ENCODE measurements at places on chromosomes 16 and 17. TPM values are rescaled to one million over a fixed set of nuclear protein-coding genes. Genes with fewer than 3 reads are reported as not detected.

The ELMO3 gene
- 0.97 TPM for total RNA-seq

GRCh38 chr17:68401288-68401687, 56.0 kb downstream of the WIPI1 start:
- no peak for DNase-seq

GRCh38 chr16:2090777-2091546, 43.2 kb downstream of the TSC2 start:
- no peak for DNase-seq

GRCh38 chr17:33596899-33597298, 303.8 kb upstream of the ASIC2 start:
- DNase-seq = no peak

DNA sequence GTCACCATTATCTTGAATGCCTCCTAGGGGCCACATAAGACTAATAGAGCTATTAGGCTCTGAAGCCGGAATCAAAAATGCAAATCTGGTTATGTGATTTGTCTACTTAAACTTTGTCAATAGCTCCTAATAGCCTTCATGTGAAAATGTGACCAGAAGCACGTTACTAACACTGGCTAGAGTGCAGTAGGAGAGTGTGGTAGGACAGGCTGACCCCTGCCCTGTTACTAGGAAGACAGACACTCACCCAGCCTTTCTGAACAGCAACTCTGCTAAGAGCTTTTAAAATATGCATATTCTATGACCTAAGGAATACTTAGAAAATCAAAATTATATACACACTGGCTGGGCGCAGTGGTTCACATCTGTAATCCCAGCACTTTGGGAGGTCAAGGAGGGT, 26.3 kb downstream of the CENPV start:
- DNase-seq = no peak

DNA sequence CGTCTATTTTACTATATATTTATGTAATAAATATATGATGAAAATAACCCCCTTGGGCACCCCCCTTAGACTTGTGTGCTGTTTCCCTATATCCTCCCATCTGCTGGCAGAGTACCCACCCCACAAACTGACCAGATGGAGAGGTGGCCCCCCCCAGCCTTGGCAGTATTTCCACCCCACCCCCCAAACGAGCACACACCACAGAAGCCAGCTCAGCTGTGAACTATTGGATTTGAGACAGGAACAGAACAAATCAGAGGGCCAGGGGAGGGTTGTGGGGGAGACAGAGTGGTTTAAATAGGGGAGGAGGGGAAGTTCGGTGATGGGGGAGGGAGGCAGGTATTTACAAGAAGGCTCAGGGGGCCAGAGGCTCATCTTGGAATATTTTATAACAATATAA, 7.8 kb downstream of the NR1D1 start:
- DNase-seq = no peak

- peak; percentile 35 for DNase-seq
Measured at GRCh38 chr17:61157246-61157886, 242.3 kb upstream of the TBX2 start.

DNA sequence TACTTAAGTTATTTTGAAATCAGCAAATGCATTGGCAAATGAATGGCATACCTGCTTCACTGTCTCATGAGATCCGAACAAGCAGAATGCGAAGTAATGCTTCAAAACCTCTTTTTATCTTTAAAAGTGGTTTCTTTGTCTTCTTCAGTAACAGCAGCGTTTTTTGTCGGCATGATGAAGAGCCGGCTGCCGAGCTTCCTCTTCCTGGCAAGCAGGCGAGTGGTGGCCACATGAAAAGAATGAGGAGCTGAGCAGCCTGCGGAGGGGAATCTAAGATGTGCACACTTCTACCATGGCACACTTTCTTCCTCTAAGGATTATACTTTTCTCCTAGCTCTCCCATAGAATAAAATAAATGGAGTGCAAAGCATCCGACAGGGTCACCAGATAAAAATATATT, 42.4 kb upstream of the AKTIP start:
- no peak for DNase-seq

DNA sequence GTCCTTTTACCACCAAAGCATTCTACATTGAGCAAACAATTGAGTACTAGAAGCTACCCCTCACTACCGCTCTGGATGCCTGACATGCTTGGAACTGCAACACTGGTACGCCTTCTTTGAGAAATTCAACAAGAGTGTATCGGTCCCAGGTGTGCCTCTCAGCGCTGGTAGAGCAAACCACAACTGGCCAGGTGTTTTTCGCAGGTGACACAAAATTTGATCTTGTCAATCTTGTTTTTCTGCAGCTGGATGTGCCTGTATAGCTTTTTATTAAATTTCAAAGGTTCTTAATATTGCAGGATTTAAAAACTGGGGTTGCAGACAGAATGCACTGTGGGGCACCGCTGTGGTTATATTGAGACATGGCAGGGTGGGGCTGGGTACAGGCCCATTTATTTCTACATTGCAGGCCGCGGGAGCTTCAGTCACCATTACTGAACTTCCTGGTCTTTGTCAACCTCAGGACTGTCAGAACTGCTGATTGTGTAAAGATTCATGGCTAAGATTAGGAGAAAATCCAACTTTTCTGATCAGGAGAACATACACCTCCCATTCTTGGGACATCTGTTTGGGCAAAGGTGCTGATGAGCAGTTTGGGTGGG, 4.5 kb upstream of the SNX20 start:
- no peak for DNase-seq

DNA sequence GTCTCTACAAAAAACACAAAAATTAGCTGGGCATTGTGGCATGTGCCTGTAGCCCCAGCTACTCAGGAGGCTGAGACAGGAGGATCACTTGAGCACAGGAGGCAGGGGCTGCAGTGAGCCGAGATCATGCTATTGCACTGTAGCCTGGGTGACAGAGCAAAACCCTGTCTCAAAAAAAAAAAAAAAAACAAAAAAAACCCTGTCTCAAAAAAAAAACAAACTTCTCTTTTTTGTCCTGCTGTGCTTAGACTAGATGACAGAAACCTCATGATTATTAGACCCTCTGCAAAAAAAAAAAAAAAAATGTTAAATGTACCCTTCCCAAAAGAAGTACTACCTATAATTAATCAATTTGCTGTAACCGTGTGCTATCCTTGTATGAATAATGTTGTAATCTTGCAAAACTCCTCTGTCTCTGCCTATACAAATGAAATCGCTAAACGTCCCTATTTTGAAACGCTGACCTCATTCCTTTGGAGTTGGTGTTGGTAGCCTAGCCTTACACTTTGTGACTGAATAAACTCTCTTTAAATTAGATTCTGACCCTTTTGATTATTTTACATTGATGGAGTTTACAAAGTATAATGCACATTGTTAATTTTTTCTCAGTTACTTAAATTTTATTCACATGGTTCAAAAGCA, 13.6 kb upstream of the DHRS7B start:
- no peak for DNase-seq

- DNase-seq = peak; percentile 39
Measured at GRCh38 chr16:1174477-1175357, 21.8 kb downstream of the CACNA1H start.

DNA sequence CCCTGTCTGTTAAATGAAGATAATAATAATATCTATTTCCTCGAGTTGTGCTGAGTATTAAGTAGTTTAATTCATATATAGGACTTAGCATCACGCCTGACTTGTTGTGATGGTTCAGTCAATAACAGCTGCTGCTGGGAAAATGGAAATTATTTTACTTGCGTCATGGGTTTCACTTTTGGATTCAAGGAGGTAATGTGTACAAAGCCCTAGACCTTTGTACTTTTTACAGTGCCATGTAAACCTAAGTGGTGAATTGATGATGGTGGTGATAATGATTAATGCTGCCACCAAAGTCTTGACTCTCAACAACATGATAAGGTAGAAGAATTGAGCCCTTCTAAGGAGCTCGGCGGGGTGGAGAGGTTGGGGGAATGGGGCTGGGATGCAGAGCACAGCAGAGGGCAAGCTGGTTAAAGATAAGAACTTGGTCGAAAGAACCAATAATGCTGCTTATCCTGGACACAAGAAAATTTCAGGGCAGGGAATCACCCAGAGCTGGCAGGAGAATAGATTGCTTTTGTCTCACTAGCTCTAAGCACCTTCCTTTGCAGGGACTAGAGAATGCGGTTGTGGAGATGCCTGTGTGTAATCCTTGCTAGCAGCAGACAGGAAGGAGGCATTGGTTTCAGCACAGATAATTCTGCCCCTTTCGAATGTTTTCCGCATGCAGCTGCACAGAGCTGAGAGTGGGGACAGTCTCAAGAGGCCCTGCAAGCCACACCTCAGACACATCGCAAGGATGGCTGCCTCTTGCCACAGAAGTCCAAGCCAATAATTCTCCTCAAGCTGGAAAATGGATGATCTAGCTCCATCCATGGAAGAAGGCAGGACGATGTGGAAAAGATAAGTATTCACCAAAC, 187.1 kb downstream of the TMEM114 start:
- no peak for DNase-seq

DNA sequence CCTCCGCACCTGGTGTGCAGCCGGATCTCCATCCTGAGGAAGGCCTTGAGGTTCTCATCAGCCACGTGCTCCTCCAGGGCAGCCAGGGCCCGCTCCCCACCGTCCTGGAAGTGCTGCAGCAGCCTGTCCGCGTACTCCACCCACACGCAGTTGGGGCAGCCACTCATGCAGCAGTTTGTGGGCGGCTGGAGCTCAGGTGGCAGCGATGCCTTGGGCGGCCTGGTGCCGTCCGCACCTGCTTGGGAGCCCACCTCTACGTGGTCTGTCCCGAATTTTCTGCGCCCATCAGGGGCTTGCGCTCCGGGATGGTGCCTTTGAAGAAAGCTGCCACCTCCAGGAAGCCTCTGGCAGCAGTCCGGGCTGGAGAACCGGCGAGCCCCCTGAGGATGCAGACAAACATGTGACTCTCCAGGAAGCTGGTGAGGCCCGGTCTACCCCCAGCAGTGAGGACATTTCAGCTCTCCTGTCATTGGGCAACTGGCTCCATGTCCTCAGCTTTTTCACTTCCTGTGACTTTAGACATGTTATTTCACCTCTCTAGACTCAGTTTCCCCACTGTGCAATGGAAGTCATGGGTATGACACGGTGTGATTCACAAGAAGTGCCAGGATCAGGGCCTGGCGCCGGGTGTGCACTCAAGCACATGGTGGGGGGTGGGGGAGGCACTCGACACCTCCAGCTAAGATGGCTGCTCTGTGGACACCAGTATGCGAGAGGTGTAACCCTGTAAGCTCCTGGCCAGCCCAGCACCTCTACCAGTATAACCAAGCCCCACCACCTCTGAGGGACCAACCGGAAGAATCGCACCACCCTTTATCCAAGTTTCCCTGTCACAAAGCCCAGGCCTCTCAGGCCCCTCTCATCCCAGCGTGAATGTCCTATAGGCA, 957 bp downstream of the OXLD1 start:
- peak; percentile 52 for DNase-seq

GRCh38 chr16:53773150-53773846, 69.3 kb downstream of the FTO start:
- peak; percentile 67 for DNase-seq

The TMEM114 gene
- total RNA-seq = not detected

GRCh38 chr17:72399608-72400487, 279.0 kb downstream of the SOX9 start:
- DNase-seq = no peak

- DNase-seq = no peak
Measured at GRCh38 chr17:74824961-74825627, 34.6 kb downstream of the GRIN2C start.

DNA sequence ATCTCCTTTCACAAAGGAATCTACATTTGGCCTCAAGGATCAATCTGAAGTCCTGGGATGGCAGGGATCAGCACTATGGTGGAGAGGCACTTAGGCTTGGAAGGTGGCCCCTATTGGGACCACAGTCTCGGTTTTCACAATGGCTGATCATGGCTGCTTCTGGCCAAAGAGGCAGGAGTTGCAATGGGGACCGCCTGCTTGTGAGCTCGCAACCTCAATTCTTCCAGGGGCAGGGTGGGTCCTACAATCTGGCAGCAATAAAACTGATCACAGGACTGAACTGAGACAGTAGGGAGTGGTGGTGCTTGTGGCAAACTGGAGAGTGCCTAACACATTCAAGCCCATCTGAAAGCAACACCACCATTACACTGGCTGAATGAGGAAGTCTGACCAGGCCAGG, 83.1 kb downstream of the NETO2 start:
- no peak for DNase-seq

The OTOA gene
- total RNA-seq = not detected

DNA sequence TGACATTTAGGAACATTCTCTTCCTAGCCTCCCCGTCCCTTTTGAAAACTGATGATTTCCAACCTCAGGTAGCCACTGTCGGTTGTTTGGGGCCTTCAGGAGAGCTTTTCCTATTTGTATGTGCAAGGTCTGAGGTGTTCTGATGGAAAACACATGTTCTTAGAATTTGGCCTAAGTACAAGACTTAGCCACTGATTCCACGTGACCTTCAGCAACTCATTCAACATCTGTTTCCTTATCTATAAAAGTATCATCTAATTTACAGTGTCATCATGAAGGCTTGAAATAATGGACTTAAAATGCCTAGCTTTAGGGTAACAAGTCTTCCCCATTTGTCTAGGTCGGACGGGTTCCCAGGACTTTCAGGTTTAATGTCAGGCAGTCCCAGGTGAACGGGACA, 259.3 kb downstream of the SOX9 start:
- DNase-seq = no peak

The ANKRD40CL gene
- not detected for total RNA-seq

DNA sequence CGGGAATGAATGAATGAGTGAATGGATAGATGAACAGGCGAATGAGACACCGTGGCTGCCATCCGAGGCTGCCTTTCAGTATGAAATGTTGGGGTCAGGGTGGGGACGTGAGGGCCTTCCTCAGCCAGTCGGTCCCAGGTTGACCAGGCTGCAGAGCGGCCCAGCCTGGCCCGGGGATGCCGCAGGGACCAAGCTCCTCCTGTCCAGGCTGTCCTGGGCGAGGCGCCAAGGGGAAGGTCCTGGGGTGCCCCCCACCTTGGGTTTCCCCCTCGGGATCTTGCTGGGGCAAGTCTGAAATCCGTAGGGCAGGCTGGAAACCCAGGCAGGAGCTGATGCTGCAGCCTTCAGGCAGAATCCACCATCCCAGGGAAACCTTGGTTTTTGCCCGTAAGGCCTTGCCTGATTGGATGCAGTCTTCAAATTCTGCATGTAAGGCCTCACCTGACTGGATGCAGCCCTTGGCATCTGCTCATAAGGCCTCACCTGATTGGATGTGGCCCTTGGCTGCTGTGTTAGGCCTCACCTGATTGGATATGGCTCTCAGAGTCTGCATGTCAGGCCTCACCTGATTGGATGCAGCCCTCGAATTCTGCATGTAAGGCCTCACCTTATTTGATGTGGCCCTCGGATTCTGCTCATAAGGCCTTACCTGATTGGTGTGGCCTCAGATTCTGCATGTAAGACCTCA, 61.7 kb upstream of the ZNF469 start:
- DNase-seq = no peak

GRCh38 chr16:27181019-27181790, 22.1 kb upstream of the KDM8 start:
- DNase-seq = no peak

The ITGB4 gene
- 3.9 TPM for total RNA-seq

The ITGA2B gene
- not detected for total RNA-seq

GRCh38 chr17:82910041-82910481, 70.2 kb upstream of the ZNF750 start:
- DNase-seq = no peak

The NGFR gene
- total RNA-seq = 1.1 TPM

- no peak for DNase-seq
Measured at GRCh38 chr17:78992542-78993212, 13.0 kb upstream of the LGALS3BP start.

- DNase-seq = no peak
Measured at GRCh38 chr16:55685973-55686372, 30.2 kb downstream of the SLC6A2 start.

Measured in Daoy (cell line).